ENCODE measurements at places on chromosomes 7 and 10. TPM values are rescaled to one million over a fixed set of nuclear protein-coding genes. Genes with fewer than 3 reads are reported as not detected.
A peak's percentile ranks its signal among the peaks of the same experiment; 100 is the strongest.

MBL2 gene
- total RNA-seq, result not detected

DNA sequence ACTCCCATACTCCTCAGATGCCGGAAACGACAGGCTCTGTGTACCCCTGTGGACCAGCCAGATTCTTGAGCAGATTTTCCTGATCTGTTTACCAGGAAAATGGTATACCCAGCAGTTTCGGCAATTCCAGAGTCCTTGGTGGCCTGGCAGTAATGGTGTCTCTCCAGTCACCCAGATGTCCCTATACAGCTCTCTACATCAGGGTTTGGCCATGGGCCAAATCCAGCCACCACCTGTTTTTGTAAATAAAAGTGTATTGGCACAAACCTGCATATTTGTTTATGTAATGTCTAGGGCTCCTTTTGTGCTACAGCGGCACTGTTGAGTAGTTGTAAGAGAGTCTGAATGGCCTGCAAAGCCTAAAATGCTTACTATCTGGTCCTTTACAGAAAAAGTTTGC lies 491.3 kb downstream of the RPS24 start:
- peaks cover 14% of the 10 kb centered on the region for H3K4me1 ChIP-seq
- H3K4me3 ChIP-seq, result no peak overlapping the region
- H3K27ac ChIP-seq, result no peak overlapping the region
- DNase-seq, result no peak
- H3K36me3 ChIP-seq, result no peaks in the 10 kb centered on the region

GRCh38 chr10:65838811-65839210 lies 1087.0 kb upstream of the LRRTM3 start:
- H3K27ac ChIP-seq, result no peak overlapping the region
- no peaks in the 10 kb centered on the region for H3K4me1 ChIP-seq
- no peak for DNase-seq
- H3K4me3 ChIP-seq, result no peak overlapping the region
- H3K36me3 ChIP-seq, result no peaks in the 10 kb centered on the region
- H3K27me3 ChIP-seq, result no peaks in the 10 kb centered on the region

- peaks cover 9% of the 10 kb centered on the region for H3K27me3 ChIP-seq
- no peaks in the 10 kb centered on the region for H3K36me3 ChIP-seq
- peak; percentile 46 for DNase-seq
- no peaks in the 10 kb centered on the region for H3K4me1 ChIP-seq
These were observed 262.8 kb upstream of the AOAH start for GRCh38 chr7:36986948-36987724.

- DNase-seq, result peak; percentile 95
- peaks cover 24% of the 10 kb centered on the region for H3K4me1 ChIP-seq
- H3K36me3 ChIP-seq, result peaks cover 5% of the 10 kb centered on the region
- peak within 1 kb of the TSS; percentile 87 for H3K27ac ChIP-seq
These were observed at the start of gene ZNF503 for GRCh38 chr10:75401569-75402485. TSS of gene ZNF503 (minus strand) at chr10:75401764. CDS start at chr10:75401419, 345 bp downstream.

DNA sequence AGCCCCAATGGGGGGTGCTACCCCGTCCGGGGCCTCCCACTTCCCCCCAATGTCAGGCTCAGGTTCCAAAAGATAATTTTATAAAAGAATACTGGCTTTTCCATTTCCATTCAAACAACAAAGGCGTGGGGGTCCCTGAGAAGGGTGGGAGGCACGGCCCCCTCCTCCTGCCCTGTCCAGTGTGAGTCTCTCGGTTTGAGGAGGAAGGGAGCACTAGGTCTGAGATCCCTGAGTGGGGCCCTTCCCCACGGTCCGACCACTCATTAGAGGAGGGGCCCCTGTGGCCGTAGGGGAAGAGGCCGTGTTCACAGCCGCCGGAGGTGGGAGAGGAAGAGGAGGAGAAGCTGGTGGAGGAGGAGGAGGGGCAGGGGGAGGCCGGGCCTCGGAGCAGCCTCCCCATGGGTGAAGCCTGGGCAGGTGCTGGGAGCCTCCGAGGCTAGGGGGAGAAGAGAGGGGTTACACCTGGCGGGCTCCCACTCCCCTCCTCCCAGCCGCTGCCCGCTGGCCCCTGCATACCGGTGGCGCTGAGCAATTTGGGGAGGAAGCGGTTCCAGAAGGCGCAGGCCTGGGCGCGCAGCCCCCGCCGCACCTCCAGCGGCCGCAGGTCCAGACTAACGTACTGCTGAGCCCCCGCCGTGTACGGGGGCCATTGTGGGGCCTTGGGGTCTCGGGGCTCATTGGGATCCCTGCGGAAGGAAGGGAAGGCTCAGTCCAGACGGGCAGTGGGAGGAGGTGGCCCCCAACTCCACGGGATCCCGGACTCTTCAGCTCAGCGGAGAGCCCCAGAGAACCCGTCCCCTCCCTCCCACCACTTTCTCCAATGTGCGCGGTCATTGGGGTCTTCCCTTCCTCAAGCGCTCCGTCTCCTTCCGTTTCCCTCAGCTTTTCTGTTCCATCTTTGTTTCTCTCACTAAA lies 1.4 kb upstream of the UFSP1 start:
- H3K4me1 ChIP-seq, result peaks cover 35% of the 10 kb centered on the region
- peaks cover 28% of the 10 kb centered on the region for H3K36me3 ChIP-seq
- peak overlapping the region; percentile 80 for H3K4me3 ChIP-seq
- H3K27ac ChIP-seq, result peak overlapping the region; percentile 83

CCL26 gene
- 4.7 TPM for total RNA-seq

GRCh38 chr10:45444022-45444421 lies 70.0 kb downstream of the ALOX5 start:
- H3K4me3 ChIP-seq, result no peak overlapping the region
- no peak overlapping the region for H3K27ac ChIP-seq
- no peaks in the 10 kb centered on the region for H3K4me1 ChIP-seq
- no peaks in the 10 kb centered on the region for H3K36me3 ChIP-seq
- peaks cover 11% of the 10 kb centered on the region for H3K27me3 ChIP-seq
- no peak for DNase-seq

ELN gene
- 8.9 TPM for total RNA-seq

- H3K4me3 ChIP-seq, result no peak overlapping the region
- H3K4me1 ChIP-seq, result no peaks in the 10 kb centered on the region
- DNase-seq, result no peak
- H3K27me3 ChIP-seq, result no peaks in the 10 kb centered on the region
- no peaks in the 10 kb centered on the region for H3K36me3 ChIP-seq
- no peak overlapping the region for H3K27ac ChIP-seq
These were observed 121.4 kb downstream of the RNF133 start for GRCh38 chr7:122577449-122578003.
